ENCODE measurements at places on chromosomes 5 and 9. TPM values are rescaled to one million over a fixed set of nuclear protein-coding genes. Genes with fewer than 3 reads are reported as not detected.

The BARHL1 gene
- not detected for total RNA-seq

The ESM1 gene
- 125 TPM for total RNA-seq

The C8G gene
- 0.77 TPM for total RNA-seq

The FOXD4L3 gene
- total RNA-seq = under 0.01 TPM

The CDH10 gene
- total RNA-seq = not detected

The NAIF1 gene
- 9.5 TPM for total RNA-seq

The PCDHB13 gene
- 1.1 TPM for total RNA-seq

The CCDC192 gene
- not detected for total RNA-seq

The KCTD16 gene
- total RNA-seq = 0.09 TPM

The SHC3 gene
- total RNA-seq = 0.17 TPM

The GDNF gene
- not detected for total RNA-seq

The BHMT2 gene
- 2.7 TPM for total RNA-seq

The INSL4 gene
- not detected for total RNA-seq

The TEK gene
- 275 TPM for total RNA-seq

The SUSD3 gene
- not detected for total RNA-seq

The THBS4 gene
- total RNA-seq = 0.22 TPM
